Stimulated activated CD4-positive, alpha-beta T cell treated with anti-CD3 and anti-CD28 coated beads, Interleukin-1b, Interleukin-23, amount 100 ng/mL, for 1 hour (primary cell): ENCODE measurements at places on chromosomes 6 and 20.

DNA sequence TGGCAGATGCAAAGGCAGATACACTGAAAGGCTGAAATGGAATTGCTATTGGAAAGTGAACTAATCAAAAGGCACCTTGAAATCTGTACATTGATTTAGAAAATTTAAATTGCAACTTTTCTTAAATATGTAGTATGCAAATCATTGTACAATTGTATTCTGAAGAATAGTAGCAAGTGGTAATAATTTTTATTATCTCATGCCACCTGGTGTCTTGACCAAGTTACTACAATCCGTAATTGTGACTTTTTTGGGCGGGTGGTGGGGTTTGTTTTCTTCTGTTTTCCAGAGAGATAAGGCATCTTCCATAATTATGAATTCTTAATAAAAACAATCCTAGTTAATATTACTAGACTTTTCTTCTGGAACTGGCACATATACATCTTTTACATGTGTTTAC lies 12.5 kb upstream of the BCKDHB start:
- DNase-seq: no peak

DNA sequence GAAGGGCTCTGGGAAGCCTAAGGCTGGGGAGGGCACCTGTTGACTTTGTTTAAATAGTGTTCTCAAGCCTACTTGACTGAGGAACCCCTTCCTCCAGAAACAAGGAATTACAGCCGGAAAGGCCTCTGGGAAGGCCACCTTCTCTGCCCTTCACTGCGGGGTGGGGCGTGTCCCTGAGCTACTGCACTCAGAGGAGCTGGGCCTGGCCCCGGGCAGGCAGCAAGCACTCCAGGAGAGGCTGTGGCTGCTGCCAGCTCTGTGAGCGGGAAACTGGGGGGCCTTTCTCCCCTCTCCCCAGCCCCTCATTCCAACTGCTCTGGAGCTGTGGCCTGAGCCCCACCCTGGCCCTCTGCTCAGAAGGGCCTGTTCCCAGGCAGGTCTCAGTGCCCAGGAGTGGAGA lies 4.0 kb upstream of the OSBPL2 start:
- no peak for DNase-seq

DNA sequence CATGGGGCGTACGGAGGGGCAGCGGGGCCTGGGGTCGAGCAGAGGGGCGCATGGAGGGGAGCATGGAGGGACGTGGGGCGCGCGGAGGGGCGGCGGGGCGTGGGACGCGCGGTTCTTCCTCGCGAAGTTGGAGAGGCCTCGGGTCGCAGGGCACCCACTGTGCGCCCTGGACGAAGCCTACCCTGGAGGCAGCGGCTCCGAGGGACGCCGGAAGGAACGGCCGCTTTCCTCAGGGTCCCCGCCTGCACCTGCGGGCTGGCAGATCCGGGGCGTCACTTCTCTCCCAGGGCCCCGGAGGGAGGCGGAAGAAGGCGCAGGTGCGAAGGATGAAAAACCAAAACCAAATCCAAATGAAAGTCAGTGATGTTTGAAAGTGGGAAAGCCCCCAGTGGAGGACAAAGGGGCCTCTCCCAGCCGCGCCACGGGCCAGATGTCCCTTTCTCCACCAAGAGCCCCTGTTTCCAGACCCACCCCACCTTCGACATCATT lies 142.1 kb upstream of the PDE10A start:
- DNase-seq: no peak

DNA sequence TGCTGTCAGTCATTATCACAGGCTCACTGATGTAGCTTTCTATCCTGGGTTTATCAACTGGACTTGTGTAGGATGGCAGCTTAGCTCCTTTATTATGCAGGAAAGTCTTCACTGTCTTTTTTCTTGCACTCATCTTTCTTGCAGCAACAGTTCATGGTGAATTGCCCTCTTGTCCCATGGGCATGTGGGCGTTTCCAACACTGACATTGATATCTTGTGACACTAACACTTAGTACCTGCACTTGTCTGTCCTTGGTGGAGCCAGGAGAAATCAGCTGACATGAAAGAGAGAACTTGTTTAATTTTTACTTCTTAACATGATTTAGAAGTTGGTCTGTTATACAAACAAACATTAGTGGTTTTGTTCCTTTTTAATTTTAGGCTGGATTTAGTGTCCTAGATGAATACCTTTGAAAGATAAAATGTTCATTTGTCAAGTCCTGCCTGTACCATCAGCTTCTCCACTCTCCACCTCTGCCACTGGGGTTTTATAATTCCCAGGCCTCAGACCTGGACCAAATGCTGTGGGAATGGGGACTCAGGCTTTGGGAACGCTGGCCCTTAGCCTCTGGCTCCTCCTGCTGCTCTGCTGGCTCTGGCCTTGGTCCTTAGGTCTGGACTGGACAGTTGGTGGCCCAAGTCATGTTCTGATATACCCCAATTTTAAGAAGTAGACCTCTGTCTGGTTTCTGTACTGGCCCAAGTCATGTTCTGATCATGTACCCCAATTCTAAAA lies 161.0 kb upstream of the LAMP5 start:
- DNase-seq: no peak

DNA sequence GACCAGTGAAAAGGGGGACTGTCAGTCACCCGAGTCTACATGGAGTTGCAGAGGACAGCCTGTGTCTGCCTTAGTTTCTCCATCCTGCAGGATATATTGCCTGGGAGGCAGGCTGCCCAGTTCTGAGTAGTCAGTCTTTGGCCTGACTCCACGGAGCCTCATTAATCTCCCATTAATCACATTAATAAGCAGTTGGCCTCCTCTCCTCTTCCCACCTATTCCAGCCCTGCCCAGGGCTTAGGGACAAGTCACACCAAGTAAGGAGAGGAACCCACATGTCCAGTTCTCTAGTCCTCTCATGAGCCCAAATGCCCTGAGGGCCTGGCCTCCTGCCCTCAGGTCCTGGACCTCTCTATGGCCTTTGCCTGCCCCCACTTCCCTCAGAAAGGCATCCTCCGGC lies 1.3 kb upstream of the MUCL3 start:
- DNase-seq: no peak

- no peak for DNase-seq
These were observed 94.3 kb downstream of the EDN1 start for GRCh38 chr6:12384357-12384912.

DNA sequence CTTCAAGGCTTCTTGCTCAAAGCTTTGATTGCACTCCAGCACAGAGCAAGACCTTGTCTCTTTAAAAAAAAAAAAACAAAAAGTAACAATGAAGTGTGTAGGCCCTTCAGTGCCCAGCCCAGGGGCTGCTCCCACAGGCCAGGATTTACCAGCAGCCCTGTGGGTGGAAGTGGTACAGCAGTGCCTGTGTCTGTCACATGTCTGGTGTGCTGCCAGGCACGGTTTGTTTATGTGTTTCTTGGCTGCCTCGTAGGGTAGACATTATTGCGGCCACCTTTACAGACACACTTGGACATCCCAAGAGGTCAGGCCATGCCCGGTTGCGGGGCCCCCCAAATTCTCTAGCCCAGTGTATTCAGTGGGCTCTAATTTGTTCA lies 12.7 kb downstream of the DYNLRB1 start:
- no peak for DNase-seq

DNA sequence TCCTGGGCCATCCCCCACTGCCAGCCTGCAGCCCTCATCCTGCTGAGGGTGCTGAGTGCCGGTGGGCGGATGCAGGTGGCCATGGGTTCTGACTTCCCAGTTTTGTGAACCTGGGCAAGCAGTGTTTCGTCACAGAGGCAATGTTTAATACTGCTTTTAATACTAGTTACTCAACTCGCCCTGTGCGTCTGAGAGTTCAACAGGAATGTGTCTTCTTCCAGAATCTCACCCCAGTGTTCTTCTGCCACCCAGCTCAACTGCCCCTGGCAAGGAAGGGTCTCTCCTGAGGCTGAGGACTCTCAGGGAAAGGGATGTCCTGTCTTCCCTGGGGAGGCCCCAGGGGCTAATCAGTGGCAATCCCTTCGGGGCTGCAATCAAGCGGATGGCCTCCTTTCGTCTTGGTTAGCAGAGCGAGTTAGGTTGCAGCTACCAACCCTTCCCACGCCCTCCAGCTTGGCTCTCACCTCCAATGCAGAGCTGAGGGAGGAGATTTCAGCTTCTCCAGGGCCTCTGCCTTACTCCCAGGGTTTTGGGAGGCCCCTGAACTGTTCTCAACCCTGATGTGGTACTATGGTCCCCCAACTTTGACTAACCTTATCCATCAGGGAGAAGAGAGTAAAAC lies 2.0 kb downstream of the KCNK16 start:
- no peak for DNase-seq

GRCh38 chr6:28004350-28005151 lies 47.5 kb downstream of the OR2B6 start:
- no peak for DNase-seq

GRCh38 chr20:48702455-48702913 lies 125.3 kb downstream of the PREX1 start:
- DNase-seq: no peak

GRCh38 chr6:20717743-20718142 lies 183.5 kb downstream of the CDKAL1 start:
- DNase-seq: no peak

DNA sequence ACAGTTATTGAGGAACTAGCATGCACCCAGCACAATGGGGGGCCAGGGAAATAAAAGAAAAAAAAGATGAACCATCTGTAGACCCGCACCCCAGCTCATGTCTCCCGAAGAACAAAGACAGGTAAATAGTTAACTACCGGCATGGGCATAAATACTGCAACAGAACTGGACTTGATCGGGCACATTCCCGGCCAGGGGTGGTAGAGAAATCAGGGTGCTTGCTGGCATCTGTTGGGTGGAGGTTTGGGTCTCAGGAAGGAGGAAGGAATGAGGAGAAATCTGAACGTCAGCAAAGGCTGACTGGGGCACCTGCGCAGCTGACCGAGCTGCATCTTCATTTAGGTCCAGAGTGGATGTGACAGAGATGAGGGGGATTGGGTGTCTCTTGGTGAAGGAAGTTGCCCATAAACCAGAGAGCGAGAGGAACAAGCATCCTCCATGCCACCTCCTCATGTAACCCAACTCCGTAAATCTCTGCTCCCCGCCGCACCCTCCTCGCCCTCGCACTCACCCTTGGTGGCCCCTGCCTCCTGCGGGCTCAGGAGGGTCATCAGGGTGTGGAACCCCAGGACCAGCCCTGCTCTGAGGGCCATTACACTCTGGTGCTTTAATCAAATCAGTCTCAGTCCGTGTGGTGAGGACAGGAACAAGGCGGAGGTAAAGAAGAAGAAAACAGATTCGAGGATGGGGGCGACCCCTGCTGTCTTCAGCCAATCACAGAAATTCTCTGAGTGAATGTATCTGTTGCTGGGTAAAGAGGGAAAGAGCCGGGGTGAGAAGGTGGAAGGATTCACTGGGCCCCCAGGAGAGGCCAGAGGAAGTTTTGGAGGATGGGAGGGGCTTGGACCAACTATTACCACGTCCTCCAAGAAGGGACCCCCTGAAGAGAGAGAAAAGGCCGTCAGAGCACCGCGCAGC lies at the start of gene HLA-DOA:
TSS of gene HLA-DOA (minus strand) at position 648 of the 918 bp plus-strand sequence.
- no peak for DNase-seq

GRCh38 chr6:33001685-33002084 lies 7.7 kb downstream of the HLA-DOA start:
- DNase-seq: no peak

- no peak for DNase-seq
These were observed 61.4 kb downstream of the BMP2 start for GRCh38 chr20:6828794-6829423.

GRCh38 chr6:25959890-25960536 lies 2.6 kb upstream of the TRIM38 start:
- no peak for DNase-seq

DNA sequence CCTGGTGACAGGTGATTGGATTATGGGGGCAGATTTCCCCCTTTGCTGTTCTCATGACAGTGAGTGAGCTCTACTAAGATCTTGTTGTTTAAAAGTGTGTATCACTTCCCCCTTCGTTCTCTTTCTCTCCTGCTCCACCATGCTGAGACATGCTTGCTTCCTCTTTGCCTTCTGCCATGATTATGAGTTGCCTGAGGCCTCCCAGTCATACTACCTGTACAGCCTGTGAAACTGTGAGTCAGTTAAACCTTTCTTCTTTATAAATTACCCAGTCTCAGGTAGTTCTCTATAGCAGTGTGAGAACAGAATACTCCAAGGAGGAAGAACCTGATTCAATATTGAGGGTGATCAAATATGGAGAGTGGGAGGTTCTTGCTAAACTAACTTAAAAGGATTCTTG lies 724.9 kb downstream of the DOK5 start:
- DNase-seq: no peak

- no peak for DNase-seq
These were observed 158.8 kb downstream of the CDH26 start for GRCh38 chr20:60117065-60117464.

DNA sequence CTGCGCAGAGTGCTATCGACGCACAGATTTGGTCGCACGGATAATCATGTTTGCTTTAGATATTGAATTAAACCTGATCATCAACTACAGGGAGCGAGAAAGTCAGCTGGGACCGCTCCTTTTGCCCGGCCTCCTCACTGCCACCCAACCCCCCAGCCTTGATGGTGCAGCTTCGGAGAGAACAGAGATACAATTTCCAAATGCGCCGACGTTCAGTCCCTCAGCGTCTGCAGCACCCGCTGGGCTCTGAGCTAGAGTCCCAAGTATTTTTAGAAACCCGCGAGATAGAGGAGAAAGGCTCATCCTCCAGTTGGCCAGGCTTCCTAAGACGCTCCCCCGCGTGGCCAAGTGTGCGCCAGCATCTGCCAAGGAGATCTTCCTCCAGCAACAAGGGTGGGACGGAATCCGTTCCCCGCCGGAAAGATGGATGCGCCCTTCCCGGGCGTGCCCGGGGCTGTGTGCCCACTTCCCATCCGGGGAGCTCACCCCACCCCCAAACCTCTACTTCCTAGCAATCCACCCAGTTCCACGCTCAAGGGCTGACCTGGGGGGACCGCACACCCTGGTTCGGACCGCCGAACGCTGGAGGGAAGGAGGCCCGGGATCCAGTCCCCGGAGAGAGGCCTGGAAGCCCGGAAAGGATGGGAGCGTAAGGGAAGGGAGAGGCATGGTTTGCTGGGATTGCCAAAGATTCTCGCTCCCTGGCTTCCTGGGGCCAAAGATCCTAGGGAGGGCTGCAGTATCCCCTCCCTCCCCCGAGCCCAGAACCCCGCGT lies 4.1 kb downstream of the NKX2-2 start:
- no peak for DNase-seq

GRCh38 chr6:118908441-118908840 lies 14.5 kb downstream of the ASF1A start:
- no peak for DNase-seq

GRCh38 chr6:44432726-44433125 lies 45.2 kb downstream of the CDC5L start:
- no peak for DNase-seq

- no peak for DNase-seq
These were observed 286.9 kb upstream of the QKI start for GRCh38 chr6:163127587-163127986.

- DNase-seq: no peak
These were observed 677 bp downstream of the NEURL2 start for GRCh38 chr20:45890077-45890984.

GRCh38 chr20:51329845-51330244 lies 212.7 kb downstream of the NFATC2 start:
- no peak for DNase-seq

GRCh38 chr6:4185846-4186245 lies 50.5 kb upstream of the ECI2 start:
- DNase-seq: no peak

GRCh38 chr6:161327360-161327953 lies 53.6 kb upstream of the AGPAT4 start:
- no peak for DNase-seq

- no peak for DNase-seq
These were observed 419.7 kb downstream of the CD109 start for GRCh38 chr6:74115674-74116073.
